Activated CD4-positive, alpha-beta T cell treated with anti-CD3 and anti-CD28 coated beads for 36 hours (primary cell): ENCODE measurements at places on chromosomes 1 and 21.

DNA sequence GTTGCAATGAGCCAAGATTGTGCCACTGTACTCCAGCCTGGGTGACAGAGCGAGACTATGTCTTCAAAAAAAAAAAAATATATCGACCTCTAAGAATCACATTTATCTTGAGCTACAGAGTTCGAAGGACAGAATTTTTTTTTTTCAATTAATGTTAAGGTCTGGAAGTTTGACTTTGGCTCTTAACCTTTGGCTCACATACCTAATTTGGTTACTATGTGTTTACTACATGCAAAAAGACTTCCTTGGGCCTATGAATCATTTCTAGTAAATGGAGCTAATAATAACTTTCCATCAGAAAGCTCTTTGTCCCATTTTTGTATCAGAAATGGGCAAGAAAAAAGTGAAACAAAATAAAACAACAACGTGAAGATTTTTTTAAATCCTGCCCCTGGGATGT is 351.2 kb downstream of the SMYD3 start:
- H3K36me3 ChIP-seq: peaks cover 4% of the 10 kb centered on the region
- H3K4me3 ChIP-seq: no peak overlapping the region
- H3K27me3 ChIP-seq: no peaks in the 10 kb centered on the region
- DNase-seq: no peak
- no peaks in the 10 kb centered on the region for H3K4me1 ChIP-seq

GRCh38 chr1:10528066-10529014 is 53.6 kb downstream of the PEX14 start:
- DNase-seq: no peak
- H3K27ac ChIP-seq: no peak overlapping the region
- no peak overlapping the region for H3K4me3 ChIP-seq
- peaks cover 14% of the 10 kb centered on the region for H3K4me1 ChIP-seq
- no peaks in the 10 kb centered on the region for H3K27me3 ChIP-seq

- DNase-seq: no peak
- H3K4me3 ChIP-seq: no peak overlapping the region
- H3K27me3 ChIP-seq: peaks cover 4% of the 10 kb centered on the region
- no peak overlapping the region for H3K27ac ChIP-seq
These were observed 249.3 kb downstream of the ZNF648 start for GRCh38 chr1:181812208-181812607.

- DNase-seq: no peak
- no peak overlapping the region for H3K27ac ChIP-seq
- no peak overlapping the region for H3K4me3 ChIP-seq
- H3K4me1 ChIP-seq: peaks cover 3% of the 10 kb centered on the region
These were observed 442.1 kb upstream of the NR5A2 start for GRCh38 chr1:199585392-199585791.

GRCh38 chr1:165905853-165906252 is 78.4 kb downstream of the UCK2 start:
- H3K27me3 ChIP-seq: no peaks in the 10 kb centered on the region
- H3K4me1 ChIP-seq: no peaks in the 10 kb centered on the region
- DNase-seq: no peak
- H3K36me3 ChIP-seq: peaks cover 42% of the 10 kb centered on the region

GRCh38 chr1:243799908-243800307 is 50.1 kb downstream of the AKT3 start:
- H3K27me3 ChIP-seq: no peaks in the 10 kb centered on the region
- no peak overlapping the region for H3K27ac ChIP-seq
- DNase-seq: no peak
- no peak overlapping the region for H3K4me3 ChIP-seq

GRCh38 chr1:222065234-222065633 is 323.3 kb upstream of the DUSP10 start:
- no peaks in the 10 kb centered on the region for H3K4me1 ChIP-seq
- H3K4me3 ChIP-seq: no peak overlapping the region
- H3K36me3 ChIP-seq: no peaks in the 10 kb centered on the region
- H3K27me3 ChIP-seq: no peaks in the 10 kb centered on the region
- no peak overlapping the region for H3K27ac ChIP-seq

DNA sequence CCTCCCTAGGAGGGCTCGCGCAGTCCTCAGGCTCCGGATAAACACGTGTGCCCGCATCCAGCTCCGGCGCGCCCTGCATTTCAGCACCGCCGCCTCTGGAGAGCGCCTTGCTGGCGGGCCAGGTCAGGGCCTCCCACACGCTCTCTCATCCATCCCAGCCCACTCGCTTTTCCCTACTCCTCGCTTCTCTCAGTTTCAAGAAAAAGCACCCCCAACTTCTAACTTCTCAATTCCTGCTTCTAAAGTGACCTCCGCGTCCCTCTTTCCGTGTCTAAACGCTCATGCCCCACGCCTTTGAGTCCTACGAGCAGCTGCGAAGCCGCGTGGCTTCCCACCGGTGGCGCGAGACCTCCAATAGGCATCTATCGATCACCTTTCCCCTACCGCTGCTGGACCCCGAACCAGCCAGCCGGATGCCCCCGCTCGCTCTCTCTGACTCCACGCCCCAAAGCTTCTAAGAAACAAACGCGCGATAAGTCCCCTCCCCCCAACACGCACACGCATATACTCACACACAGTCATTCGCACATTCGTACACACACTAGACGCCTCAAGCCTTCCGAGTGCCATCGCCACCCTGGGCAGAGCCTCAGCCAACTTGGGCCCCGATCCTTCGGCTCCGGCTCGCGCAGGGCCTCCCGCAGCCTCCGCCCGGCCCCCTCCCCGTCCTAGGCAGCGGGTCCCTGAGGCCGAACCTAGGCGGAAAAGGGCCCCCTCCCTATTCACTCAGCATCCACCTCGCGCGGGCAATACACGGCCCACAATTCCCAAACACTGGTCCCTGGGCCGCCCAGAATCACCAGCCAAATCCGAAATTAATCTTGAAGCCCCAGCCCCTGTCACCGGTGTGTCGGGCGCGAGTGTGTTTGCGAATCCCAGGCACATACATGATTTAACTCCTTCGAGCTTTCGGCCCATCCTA is 1.1 kb downstream of the NMNAT2 start:
- peak overlapping the region; percentile 47 for H3K4me3 ChIP-seq
- peaks cover 53% of the 10 kb centered on the region for H3K27me3 ChIP-seq
- no peak overlapping the region for H3K27ac ChIP-seq
- no peaks in the 10 kb centered on the region for H3K36me3 ChIP-seq

DNA sequence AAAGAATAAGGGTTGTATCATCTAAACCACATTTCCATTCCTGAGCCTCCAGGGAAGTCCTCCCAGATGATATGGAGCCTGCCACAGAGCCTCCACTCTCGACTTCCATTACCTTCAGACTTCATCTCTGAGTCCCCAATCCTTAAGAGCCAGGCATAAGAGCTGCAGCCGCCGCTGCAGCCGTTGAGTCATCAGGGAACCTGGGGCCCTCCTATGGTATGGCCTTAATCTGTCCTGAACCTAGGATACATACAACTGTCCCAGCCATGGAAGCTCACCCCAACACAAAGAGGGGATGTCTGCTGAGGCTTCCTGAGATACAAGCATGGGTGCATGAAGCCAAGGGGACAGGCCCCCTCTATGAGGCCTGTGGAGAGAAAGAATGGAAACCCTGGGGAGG is 16.3 kb downstream of the TAL1 start:
- H3K27ac ChIP-seq: no peak overlapping the region
- peaks cover 3% of the 10 kb centered on the region for H3K27me3 ChIP-seq
- H3K4me1 ChIP-seq: no peaks in the 10 kb centered on the region
- no peak overlapping the region for H3K4me3 ChIP-seq
- no peaks in the 10 kb centered on the region for H3K36me3 ChIP-seq

GRCh38 chr21:27787046-27787445 is 820.2 kb upstream of the ADAMTS5 start:
- H3K36me3 ChIP-seq: no peaks in the 10 kb centered on the region
- H3K4me1 ChIP-seq: no peaks in the 10 kb centered on the region
- DNase-seq: no peak

GRCh38 chr1:98842241-98842640 is 162.4 kb downstream of the PLPPR5 start:
- H3K36me3 ChIP-seq: no peaks in the 10 kb centered on the region
- H3K27ac ChIP-seq: no peak overlapping the region
- H3K27me3 ChIP-seq: no peaks in the 10 kb centered on the region
- H3K4me3 ChIP-seq: no peak overlapping the region
- peaks cover 12% of the 10 kb centered on the region for H3K4me1 ChIP-seq

DNA sequence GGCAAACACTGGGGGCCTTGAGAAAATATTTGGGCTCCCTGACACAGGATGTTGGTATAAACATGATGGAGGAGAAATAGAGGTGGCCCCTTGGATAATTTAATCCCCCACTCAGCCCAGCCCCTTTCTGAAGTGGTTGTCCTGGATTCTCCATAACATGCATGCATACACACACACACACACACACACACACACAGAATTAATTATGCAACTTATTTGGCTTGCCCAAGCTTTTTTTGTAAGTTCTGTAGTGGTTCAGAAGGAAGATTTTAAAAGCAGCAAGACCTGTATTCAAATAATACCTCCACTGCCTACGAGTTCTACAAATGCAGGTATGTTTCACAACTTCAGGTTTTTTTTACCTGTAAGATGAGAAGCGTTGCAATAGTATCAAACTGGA is 15.0 kb downstream of the ATF3 start:
- peaks cover 22% of the 10 kb centered on the region for H3K4me1 ChIP-seq
- no peak overlapping the region for H3K27ac ChIP-seq
- no peak for DNase-seq
- no peaks in the 10 kb centered on the region for H3K27me3 ChIP-seq
- peaks cover 25% of the 10 kb centered on the region for H3K36me3 ChIP-seq

DNA sequence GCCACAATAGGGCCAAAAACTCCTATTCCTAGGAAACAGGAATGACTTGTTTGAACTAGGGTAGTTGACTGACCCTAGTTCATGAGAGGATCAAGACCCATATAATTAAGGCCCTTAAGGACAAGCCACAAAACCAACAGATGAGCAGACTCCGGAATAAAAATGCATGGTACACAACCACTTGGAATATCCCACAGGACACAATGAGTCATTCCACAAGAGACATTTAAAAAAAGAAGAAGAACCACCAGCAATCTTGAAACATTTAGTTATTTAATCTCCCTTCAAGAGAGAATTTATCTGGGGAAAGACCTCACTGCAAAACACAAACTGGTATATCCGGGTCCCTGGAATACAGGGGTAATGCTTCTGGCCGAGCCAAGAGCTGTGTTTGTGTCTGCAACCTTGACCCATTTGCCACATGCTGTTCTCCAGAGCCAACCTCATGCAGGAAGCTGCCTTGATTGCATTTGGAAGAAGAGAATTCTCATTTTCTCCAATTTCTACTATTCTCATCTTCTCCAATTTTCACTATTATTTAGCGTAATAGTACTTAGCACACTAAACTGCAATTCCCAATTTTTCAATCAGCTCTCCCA is 135.5 kb downstream of the TGFBR3 start:
- no peaks in the 10 kb centered on the region for H3K27me3 ChIP-seq
- H3K27ac ChIP-seq: no peak overlapping the region
- H3K4me3 ChIP-seq: no peak overlapping the region

- peaks cover 19% of the 10 kb centered on the region for H3K4me1 ChIP-seq
- H3K4me3 ChIP-seq: peak overlapping the region; percentile 93
- peak overlapping the region; percentile 84 for H3K27ac ChIP-seq
- DNase-seq: peak; percentile 61
These were observed 641 bp upstream of the ZBTB21 start for GRCh38 chr21:42010507-42011495.

- H3K36me3 ChIP-seq: no peaks in the 10 kb centered on the region
- H3K27me3 ChIP-seq: no peaks in the 10 kb centered on the region
- no peaks in the 10 kb centered on the region for H3K4me1 ChIP-seq
These were observed 231.2 kb upstream of the LYPLAL1 start for GRCh38 chr1:218942431-218942830.

- H3K4me3 ChIP-seq: no peak overlapping the region
- no peak for DNase-seq
- no peak overlapping the region for H3K27ac ChIP-seq
- H3K4me1 ChIP-seq: peaks cover 8% of the 10 kb centered on the region
- H3K36me3 ChIP-seq: no peaks in the 10 kb centered on the region
These were observed 1.3 kb upstream of the CACNA1E start for GRCh38 chr1:181482001-181482430.

DNA sequence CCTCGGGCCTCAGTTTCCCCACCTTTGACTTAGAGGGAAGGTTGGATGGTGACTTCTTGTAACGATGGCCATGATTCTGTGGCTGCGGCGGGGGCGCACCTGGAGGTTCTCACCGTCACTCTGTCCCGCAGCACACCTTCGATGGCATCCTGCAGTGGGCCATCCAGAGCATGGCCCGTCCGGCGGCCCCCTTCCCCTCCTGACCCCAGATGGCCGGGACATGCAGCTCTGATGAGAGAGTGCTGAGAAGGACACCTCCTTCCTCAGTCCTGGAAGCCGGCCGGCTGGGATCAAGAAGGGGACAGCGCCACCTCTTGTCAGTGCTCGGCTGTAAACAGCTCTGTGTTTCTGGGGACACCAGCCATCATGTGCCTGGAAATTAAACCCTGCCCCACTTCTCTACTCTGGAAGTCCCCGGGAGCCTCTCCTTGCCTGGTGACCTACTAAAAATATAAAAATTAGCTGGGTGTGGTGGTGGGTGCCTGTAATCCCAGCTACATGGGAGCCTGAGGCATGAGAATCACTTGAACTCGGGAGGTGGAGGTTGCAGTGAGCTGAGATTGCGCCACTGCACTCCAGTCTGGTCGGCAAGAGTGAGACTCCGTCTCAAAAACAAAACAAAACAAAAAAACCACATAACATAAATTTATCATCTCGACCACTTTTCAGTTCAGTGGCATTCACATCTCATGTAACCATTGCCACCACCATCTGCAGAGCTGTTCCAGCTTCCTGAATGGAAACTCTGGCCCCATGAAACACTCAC is 2.1 kb upstream of the PFKL start:
- no peaks in the 10 kb centered on the region for H3K27me3 ChIP-seq
- H3K36me3 ChIP-seq: peaks cover 5% of the 10 kb centered on the region
- H3K4me1 ChIP-seq: peaks cover 46% of the 10 kb centered on the region
- H3K4me3 ChIP-seq: peak overlapping the region; percentile 36
